ENCODE measurements at places on chromosomes 3 and 15.

DNA sequence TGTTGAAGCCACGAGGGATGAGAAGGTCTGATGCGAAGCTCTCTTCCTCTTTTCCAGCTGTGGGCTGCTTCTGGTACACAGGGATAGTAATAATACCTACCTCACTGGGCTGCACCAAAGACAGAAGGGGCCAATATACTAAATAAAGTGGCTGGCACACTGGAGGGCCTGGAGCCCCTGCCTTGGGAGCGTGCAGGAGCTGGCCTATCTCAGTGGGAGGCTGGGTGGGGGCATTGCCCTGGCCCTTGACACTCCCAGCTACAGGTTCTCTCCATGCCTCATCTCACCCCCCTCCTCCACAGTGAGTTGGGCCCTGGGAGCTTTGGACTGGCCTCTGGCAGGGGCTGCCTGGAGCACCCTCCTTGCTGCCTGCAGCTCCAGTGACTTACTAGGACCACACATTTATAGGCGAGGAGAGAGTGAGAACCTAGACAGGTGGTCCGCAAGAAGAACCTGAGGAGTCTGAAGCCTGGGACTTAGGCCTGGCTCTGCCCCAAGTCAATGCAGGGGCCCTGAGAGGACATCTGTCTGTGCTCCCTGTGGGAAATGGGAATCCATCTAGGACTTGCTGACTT, 1.6 kb downstream of the NOX5 start:
- no peak for DNase-seq

- DNase-seq = no peak
These were observed 149.1 kb upstream of the HACD2 start for GRCh38 chr3:123733805-123734526.

DNA sequence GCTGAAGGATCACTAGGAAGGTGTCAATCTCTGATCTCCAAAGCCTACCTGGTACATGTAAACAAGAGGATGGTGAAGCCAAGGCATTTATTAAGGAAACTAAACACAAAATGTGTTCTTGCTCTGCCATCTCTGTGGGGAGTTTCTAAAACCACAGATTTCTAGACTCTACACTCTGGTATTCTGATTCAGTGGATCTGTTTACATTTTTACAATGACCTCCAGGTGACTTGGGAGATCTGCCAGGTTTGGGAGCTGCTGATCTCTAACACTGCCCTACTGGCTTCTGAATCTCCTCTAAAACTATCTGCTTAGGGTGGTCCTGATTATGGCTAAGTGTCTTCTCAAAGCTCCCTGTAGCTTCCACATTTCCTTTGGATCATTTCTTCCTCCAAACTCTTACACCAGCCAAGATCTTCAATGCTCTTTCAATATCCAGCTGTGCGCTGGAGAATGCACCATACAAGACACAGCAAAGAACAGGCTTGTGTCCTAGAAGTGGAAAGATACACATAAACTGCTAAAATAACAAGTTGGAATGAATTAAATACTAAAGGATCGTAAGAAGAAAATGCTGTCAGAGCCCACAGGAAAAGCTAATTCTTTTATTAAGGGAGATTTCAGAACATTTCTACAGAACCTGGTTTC, 72.7 kb downstream of the GREM1 start:
- no peak for DNase-seq

DNA sequence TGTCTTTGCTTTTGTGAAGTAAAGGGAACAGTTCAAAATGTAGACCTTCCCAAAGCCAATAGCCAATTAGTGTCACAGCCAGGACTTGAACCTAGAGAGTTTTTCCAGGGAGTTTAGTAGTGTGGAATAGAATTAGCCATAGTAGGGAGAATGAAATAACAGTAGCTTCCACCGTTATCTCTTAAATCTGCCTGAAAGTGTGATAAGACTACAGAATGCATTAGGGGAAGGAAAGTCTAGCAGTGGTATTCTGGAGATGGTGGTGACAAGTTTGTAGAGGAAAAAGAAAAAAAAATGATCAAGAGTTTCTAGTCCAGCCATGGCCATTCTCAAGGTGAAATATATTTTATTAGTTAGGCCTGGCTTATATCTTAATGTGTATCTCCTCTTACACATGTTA, 13.8 kb downstream of the ATP11B start:
- no peak for DNase-seq

GRCh38 chr3:18126772-18127171, 298.4 kb downstream of the SATB1 start:
- no peak for DNase-seq

- DNase-seq = no peak
These were observed 523.0 kb downstream of the NTRK3 start for GRCh38 chr15:87733541-87733941.

GRCh38 chr3:126419886-126420786, 25.4 kb downstream of the CFAP100 start:
- no peak for DNase-seq

DNA sequence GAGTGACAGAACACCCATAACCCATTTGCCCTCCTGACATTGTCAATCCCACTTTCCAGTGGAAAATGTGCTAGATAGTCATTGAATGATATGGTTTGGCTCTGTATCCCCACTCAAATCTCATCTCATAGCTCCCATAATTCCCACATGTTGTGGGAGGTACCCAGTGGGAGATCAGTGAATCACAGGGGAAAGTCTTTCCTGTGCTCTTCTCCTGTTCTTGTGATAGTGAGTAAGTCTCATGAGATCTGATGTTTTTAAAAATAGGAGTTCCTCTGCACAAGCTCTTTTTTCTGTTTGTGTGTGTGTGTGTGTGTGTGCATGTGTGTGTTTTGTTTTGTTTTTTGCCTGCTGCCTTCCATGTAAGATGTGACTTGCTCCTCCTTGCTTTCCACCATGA, 191.7 kb downstream of the ARRDC4 start:
- no peak for DNase-seq

- no peak for DNase-seq
These were observed 138.0 kb upstream of the RAD18 start for GRCh38 chr3:9101286-9101685.

DNA sequence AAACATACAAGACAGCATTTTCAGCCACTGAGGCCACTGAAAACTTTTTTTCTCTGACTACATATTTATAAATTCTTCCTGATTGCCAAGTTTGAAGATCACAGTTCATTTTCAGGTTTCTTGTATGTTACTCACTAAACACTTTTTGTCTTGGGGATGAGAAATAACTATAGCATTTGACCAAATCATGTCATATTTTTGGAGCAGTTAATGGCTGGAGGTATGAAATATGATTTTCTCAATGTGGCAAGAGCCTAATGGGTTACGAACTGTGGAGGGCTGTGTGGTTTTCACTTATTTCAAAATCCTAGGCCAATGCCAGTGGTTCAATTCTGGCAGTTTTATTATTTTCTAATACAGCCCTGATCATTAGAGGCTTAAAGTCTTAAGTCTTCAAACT, 64.4 kb downstream of the USP13 start:
- no peak for DNase-seq

DNA sequence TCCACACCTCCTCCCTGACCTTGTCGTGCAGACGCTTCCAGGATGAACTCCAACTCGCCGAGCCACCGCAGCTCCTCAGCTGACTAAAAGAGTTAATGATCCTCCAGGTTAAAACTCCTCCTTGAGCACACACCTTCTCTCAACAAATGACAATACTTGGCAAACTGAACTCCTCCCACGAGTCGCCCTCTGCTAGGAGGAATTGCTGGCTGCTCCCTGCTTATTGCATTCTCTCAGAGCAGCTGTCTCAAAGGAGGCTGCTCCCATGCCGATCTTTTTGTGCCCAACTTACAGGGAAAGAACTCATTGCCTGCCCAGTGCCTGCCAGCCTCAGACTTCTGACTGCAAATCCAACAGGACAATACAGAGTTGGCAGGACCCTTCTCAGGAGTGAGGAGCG, at the start of gene ATP13A4:
Gene ATP13A4 (minus strand): TSS at position 85 of the 400 bp plus-strand sequence. CDS start 96 bp downstream, outside the sequence.
- DNase-seq = no peak

GRCh38 chr3:34056951-34057390, 258.5 kb downstream of the PDCD6IP start:
- no peak for DNase-seq

- DNase-seq = no peak
These were observed 190.7 kb downstream of the ZIC4 start for GRCh38 chr3:147215660-147216059.

- DNase-seq = no peak
These were observed 43.8 kb downstream of the OSBPL10 start for GRCh38 chr3:31937225-31937624.

GRCh38 chr15:37537802-37538201, 396.6 kb upstream of the TMCO5A start:
- no peak for DNase-seq

- no peak for DNase-seq
These were observed 4.8 kb upstream of the SUMF1 start for GRCh38 chr3:4471907-4472306.

GRCh38 chr3:126663750-126664149, 8.8 kb upstream of the TXNRD3 start:
- DNase-seq = no peak

DNA sequence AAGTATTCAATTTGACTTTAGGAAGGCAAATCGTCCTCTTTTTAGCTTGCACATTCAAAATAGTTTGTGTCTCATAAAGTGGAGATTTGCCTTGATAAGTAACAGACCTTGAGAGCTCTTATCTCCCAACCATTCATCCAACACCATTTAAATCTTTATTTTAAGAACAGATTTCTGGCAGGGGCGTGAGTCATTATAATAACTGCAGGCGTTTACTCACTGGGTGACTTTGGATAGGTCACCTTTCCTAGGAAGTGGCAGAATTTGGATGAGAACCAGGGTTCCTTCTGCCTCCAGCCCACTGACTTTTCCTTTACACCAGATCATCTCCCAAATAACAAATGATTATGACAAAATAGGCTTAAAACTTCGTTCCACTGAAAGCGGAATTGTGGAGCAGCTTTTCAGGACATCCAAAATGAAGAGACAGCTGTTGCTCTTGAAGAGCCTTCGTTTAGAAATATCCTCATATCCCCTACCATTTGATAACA, 5.0 kb downstream of the LMCD1 start:
- DNase-seq = no peak

DNA sequence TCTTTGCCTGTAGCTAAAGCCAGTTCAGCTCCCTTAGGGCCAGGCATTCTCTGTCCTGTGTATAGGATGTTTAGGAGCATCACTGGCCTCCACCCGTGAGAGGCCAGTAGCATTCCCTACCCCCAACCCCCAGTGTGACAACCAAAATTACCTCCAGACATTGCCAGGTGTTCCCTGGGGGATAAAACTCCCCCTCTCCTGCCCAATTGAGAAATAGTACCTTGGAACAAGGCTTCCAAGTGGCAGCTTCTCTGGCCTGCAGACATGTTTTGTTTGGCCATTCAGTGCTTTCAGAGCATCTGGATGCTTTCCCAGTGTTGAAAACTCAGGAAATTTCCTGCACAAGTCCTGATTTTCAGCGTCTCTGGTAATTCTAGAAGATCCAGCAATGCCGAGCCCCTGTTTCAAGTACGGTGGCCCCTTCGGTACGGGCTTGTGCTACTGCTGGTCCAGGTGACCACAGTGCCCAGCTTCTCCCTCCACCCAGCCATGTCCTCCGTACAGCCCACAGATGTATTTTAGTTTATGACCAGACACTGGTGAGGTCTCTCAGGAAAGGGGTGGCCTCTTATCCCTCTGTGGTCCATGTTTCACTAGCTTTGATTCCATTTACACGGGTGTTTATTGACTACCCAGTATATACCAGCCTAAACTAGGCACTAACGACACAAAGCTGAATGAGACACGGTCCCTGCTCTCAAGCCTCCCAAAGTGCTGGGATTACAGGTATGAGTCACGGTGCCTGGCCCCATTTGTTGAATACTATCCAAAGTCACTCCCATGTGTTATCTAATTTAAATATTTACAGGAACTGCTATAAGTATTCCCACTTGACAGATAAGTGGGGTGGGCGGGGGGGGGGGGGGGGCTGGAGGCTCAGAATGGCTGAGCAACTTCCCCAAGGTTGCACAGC, 125.4 kb upstream of the RAD18 start:
- DNase-seq = no peak

- no peak for DNase-seq
These were observed 76.2 kb upstream of the MRPS22 start for GRCh38 chr3:139267300-139268246.

DNA sequence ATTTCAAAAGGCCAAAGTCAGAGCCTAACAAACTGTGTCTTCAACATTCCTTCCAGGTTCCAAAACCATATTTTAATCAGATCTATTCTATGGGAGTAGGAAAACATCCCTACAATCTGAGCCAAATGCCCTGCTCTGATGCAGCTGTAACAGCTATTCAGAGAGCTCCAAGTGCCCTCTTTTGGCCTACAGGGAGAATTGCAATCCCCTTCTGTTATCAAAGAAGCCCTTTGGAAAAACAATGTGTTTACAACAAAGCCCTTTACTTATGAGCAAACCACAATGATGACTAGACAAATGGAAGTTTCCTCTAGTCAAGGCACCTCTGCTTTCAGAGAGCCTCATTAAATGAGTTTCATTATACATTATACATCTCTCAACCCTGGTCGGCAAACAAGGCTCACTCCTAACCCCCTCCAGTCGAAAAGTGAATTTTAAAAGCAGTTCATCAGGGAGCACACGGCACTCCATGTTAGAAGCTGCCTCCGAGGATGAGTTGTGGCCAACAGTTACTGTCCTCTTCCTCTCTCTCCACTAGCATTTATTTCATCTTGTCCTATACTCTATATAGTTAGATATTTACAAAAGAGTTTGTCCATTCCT, 42.6 kb upstream of the TMCO5A start:
- DNase-seq = no peak

DNA sequence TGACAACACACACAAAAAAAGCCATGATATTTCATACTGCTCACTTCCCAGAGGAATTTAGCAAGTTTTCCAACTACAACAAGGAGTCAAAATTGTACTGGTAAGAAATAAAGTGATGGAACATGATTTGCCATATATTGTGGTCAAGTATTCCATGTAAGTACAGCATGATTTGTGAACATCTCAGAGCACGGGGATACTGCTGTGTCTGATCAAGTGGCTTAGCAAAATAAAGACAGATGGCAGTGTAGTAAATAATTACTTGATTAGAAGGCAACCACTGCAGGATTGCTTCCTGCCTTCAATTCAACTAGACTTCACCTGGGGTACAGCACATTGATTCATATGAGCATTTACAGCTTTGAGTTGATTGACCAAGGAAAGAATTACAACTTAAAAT, 51.6 kb upstream of the DUT start:
- DNase-seq = no peak

DNA sequence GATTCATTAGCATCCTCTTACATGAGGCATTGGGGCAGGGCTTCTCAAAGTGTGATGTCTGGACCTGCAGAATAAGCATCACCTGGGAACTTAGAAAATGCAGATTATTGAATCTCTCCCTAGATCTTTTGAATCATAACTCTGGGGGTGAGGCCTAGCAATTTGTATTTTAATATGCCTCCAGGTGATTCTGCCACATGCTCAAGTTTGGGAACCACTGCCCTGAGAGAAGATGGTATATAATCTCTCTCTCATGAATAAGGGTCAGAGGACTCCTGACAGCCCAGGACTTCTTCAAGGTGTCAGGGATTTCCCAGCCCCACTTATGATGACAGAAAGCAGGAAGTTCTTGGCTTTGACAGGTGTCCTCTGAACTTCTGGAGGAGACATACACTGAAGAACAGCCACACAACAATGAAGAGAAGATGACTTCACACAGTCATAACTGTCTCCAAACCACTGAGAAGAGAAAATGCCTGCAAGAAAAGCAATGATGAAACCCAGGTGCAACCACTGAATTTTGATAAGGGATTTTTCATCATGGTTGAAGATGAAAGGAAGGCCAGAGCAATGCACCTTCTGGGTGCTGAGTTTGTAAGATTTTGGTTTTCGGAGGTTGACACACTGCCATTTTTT, 211.9 kb upstream of the MRPL3 start:
- DNase-seq = no peak

- DNase-seq = no peak
These were observed 807.2 kb upstream of the CFAP20DC start for GRCh38 chr3:59856934-59857460.

Data from stimulated activated CD4-positive, alpha-beta T cell treated with anti-CD3 and anti-CD28 coated beads, Interleukin-1b, Interleukin-23, amount 100 ng/mL, for 1 hour (primary cell).